Camera-type eye (tissue), 1 donor: ENCODE measurements at places on chromosomes 2 and 18. TPM values are rescaled to one million over a fixed set of nuclear protein-coding genes. Genes with fewer than 3 reads are reported as not detected.

ANKRD30B gene
- not detected for total RNA-seq

ATOH8 gene
- 17.6 TPM for total RNA-seq

PARD3B gene
- 36.2 TPM for total RNA-seq

HOXD3 gene
- total RNA-seq, result 3.0 TPM

HADHA gene
- total RNA-seq, result 106 TPM

MALL gene
- total RNA-seq, result 10.9 TPM

PLA2R1 gene
- 13.2 TPM for total RNA-seq

ANO7 gene
- total RNA-seq, result 1.4 TPM

CABYR gene
- total RNA-seq, result 7.0 TPM

CAPN14 gene
- 0.60 TPM for total RNA-seq

ACMSD gene
- not detected for total RNA-seq

ATP6V1B1 gene
- total RNA-seq, result 24.9 TPM

CHRNG gene
- total RNA-seq, result 2.0 TPM

GKN2 gene
- total RNA-seq, result not detected

CDH7 gene
- total RNA-seq, result 40.7 TPM

IL18R1 gene
- 1.6 TPM for total RNA-seq

UGT1A4 gene
- not detected for total RNA-seq

HDLBP gene
- 458 TPM for total RNA-seq

MYL12B gene
- 150 TPM for total RNA-seq

PAX3 gene
- 5.7 TPM for total RNA-seq

SPATS2L gene
- total RNA-seq, result 76.5 TPM

FAM228A gene
- 1.6 TPM for total RNA-seq

HOXD10 gene
- total RNA-seq, result 0.16 TPM

TNFAIP6 gene
- total RNA-seq, result 7.2 TPM

SERPINB13 gene
- 0.33 TPM for total RNA-seq

TMEM200C gene
- total RNA-seq, result 3.6 TPM

RABL2A gene
- total RNA-seq, result 34.9 TPM

UCN gene
- 4.7 TPM for total RNA-seq

POTEJ gene
- total RNA-seq, result 0.71 TPM

GPR155 gene
- 7.9 TPM for total RNA-seq

SULT6B1 gene
- total RNA-seq, result not detected

RIT2 gene
- 0.38 TPM for total RNA-seq

INHBB gene
- total RNA-seq, result 25.7 TPM

GPATCH11 gene
- 17.2 TPM for total RNA-seq

KCNJ3 gene
- total RNA-seq, result 9.5 TPM

LONRF2 gene
- total RNA-seq, result 20.6 TPM

CKAP2L gene
- 8.0 TPM for total RNA-seq

HJURP gene
- total RNA-seq, result 9.8 TPM

CCDC141 gene
- total RNA-seq, result 19.2 TPM

TUBA3E gene
- not detected for total RNA-seq

IL1RN gene
- total RNA-seq, result 10.3 TPM

POTEI gene
- total RNA-seq, result 0.22 TPM

NT5C1B gene
- total RNA-seq, result not detected

FSIP2 gene
- total RNA-seq, result 5.5 TPM

GLI2 gene
- total RNA-seq, result 7.8 TPM

AGAP1 gene
- total RNA-seq, result 117 TPM

PMAIP1 gene
- 2.7 TPM for total RNA-seq
